ENCODE measurements at places on chromosomes 2 and 18.

DNA sequence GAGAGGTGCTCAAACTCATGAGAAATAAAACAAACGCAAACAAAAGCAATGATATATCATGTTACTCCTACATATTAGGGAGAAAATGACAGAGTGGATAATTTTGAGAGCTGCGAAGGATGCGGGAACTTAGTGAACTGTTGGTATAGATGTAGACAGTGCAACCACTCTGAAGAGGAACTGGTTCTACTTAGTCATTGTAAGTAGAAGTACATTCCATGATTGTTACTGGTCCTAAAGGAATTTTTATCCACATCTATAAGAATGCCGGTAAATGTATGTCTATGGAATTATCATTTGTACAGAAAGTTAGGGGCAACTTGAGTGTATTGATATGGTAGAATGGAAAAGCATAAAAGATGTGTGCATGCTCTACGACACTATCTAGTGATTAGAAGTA, 1238.4 kb downstream of the LRP1B start:
- H3K4me3 ChIP-seq, result no peak overlapping the region
- no peaks in the 10 kb centered on the region for H3K36me3 ChIP-seq
- no peak overlapping the region for H3K27ac ChIP-seq
- no peak for DNase-seq

DNA sequence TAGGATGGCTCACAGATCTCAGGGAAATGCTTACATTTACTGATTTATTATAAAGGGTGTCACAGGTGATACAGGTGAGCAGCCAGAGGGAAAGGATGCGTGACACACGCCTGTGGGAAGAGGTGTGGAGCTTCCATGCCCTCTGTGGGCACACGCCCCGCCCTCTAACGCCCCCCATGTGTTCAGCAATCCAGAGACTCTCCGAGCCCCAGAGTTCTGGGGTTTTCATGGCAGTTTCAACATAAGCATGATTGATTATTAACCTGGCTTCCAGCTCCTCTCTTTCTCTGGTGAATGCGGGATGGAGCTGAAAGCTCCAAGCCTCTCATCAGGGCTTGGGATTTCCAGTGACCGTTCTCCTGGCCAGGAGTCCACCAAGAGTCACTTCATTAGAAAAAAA, 34.3 kb upstream of the ODC1 start:
- no peak overlapping the region for H3K4me3 ChIP-seq
- peaks cover 4% of the 10 kb centered on the region for H3K4me1 ChIP-seq
- DNase-seq, result no peak
- peaks cover 50% of the 10 kb centered on the region for H3K27me3 ChIP-seq

DNA sequence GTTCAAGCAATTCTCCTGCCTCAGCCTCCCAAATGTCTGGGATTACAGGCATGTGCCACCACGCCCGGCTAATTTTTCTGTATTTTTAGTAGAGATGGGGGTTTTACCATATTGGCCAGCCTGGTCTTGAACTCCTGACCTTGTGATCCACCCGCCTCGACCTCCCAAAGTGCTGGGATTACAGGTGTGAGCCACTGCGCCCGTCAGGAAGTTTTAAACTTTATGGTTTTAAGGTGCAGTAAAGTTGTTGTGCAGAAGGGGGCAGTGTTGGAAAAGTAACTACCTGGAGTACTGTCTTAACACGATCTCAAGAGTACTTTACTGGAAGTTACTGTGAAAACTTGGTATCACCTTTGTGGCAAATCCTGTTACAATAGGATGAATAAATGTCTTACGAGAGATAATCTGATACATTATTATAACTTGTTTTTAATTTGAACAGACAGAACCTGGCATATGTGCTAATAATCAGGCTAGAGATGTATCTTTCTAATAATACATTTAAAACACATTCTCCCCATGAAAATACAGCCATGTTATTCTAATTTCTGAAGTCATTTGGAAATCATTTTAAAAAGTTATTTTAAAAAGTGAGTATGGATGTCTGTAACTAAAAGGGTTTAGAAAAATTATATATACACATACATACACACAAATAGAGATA, 10.8 kb downstream of the SPDYA start:
- no peak overlapping the region for H3K27ac ChIP-seq
- peak; percentile 71 for DNase-seq
- H3K27me3 ChIP-seq, result no peaks in the 10 kb centered on the region

- no peak overlapping the region for H3K27ac ChIP-seq
- no peak overlapping the region for H3K4me3 ChIP-seq
- no peak for DNase-seq
- H3K36me3 ChIP-seq, result no peaks in the 10 kb centered on the region
- peaks cover 14% of the 10 kb centered on the region for H3K27me3 ChIP-seq
- H3K4me1 ChIP-seq, result no peaks in the 10 kb centered on the region
These were observed 123.0 kb upstream of the PKDCC start for GRCh38 chr2:41924709-41925408.

DNA sequence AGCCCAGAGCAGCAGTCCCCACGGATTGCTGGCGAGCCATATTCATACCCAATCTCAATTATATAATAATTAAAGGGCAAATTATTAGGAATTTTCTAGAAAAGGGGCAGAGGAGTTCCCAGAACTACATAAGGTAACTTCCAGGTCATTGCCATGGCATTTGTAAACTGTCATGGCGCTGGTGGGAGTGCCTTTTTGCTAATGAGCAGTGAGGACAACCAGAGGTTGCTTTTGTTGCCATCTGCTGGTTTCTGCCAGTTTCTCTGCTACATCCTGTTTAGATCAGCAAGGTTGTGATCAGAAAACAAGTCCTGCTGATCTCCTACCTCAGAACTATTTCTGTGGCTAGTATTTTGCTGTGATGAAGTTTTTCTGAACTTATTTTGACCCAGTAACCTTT, 159.8 kb upstream of the PIEZO2 start:
- H3K4me1 ChIP-seq, result no peaks in the 10 kb centered on the region
- no peak overlapping the region for H3K4me3 ChIP-seq
- no peak for DNase-seq
- H3K27me3 ChIP-seq, result no peaks in the 10 kb centered on the region

- peaks cover 10% of the 10 kb centered on the region for H3K36me3 ChIP-seq
- H3K4me1 ChIP-seq, result peaks cover 49% of the 10 kb centered on the region
- H3K27me3 ChIP-seq, result no peaks in the 10 kb centered on the region
- no peak for DNase-seq
- H3K4me3 ChIP-seq, result no peak overlapping the region
- H3K27ac ChIP-seq, result no peak overlapping the region
These were observed 2.9 kb upstream of the CASP10 start for GRCh38 chr2:201180010-201180409.

- H3K4me1 ChIP-seq, result peaks cover 27% of the 10 kb centered on the region
- no peaks in the 10 kb centered on the region for H3K36me3 ChIP-seq
- H3K4me3 ChIP-seq, result peak overlapping the region; percentile 32
- peaks cover 34% of the 10 kb centered on the region for H3K27me3 ChIP-seq
- H3K27ac ChIP-seq, result no peak overlapping the region
These were observed 635 bp upstream of the ADRA2B start for GRCh38 chr2:96116879-96117533.

Measured in activated CD8-positive, alpha-beta memory T cell treated with anti-CD3 and anti-CD28 coated beads, Interleukin-2, amount 10 ng/mL, durations not matched to agents 7 days and 5 days (primary cell).